ENCODE measurements at places on chromosomes 7 and 10. TPM values are rescaled to one million over a fixed set of nuclear protein-coding genes. Genes with fewer than 3 reads are reported as not detected.

GRCh38 chr7:11171569-11172192 lies 198.0 kb downstream of the PHF14 start:
- DNase-seq = no peak

DNA sequence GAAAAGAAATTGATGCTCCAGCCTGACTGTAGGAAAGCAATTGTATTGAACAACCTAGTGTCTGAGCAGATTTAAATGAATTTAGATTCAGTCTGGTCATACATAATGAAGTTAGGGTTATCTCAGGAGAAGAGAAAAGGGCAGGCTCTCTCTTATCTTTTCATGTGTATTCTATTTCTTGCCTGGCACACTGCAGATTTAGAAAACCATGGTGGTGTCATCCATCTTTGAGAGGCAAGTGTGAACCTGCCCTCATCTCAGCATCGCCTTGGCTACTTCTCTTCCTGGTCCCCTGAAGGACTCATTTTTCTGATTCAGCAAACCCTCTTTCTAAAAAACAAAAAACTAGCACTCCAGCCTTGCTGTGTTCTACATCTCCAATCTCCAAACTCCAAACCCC lies 137.7 kb downstream of the LRRC4 start:
- DNase-seq = no peak

The SPDYE1 gene
- total RNA-seq = not detected

The CTBP2 gene
- 57.7 TPM for total RNA-seq

The ACADSB gene
- 1.8 TPM for total RNA-seq

DNA sequence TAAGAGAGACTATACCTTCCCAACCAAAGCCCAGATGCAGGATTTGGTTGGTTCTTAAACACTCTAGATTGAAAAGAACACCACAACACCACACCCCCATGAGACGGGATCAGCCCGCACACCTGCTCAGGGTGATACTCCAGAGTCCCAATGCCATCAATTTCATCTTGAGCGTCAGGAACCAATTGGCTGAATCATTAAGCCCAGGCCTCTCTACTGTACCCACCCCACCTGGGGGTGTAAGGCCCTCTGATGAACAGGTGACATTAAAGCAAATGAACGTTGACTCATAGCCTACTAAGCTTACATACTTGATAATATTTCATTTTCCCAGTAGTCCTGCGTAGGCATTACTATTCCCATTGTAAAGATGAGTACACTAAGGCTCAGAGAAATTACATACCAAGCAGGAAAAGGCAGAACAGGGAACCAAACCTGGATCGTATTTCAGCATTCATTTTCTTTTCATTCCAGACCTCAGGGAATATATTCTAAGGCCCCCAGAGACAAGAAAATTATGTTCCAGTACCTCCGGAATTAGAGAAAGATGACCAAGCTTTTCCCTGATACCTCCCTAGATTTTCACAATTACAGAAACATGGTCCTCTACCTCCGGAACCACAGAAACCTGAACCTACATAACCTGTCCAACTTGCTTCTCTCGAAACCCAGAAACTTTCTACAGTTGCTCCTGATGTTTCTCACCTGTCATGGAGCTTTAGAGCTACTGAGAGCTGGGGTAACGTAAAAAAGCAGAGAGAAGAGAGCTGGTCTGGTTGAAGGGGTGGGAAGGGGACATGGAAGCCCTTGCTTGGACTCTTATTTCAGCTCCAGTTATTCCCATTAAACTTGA lies 43.1 kb upstream of the KDM7A start:
- no peak for DNase-seq

GRCh38 chr10:102211615-102212299 lies 14.3 kb upstream of the ELOVL3 start:
- DNase-seq = no peak

DNA sequence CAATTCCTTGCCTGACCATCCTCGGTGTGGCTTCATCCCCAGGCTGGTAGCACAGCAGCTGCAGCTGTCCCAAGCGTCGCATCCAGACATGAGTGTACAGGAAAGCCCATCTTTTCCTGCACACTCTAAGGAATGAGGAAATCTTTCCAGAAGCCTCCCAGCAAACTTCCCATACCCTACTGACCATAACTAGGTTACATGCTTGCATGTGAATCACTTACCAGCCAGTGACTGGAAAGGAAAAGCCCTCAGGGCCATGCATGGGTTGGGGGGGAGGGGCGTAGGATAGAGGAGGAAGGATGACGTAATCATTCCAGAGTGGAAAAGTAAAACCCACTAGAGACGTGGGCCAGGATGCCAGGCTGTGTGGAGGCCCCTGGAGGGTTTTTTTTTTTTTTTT lies 18.9 kb upstream of the ZNF212 start:
- DNase-seq = no peak

GRCh38 chr10:2262333-2262732 lies 525.0 kb upstream of the ADARB2 start:
- no peak for DNase-seq

DNA sequence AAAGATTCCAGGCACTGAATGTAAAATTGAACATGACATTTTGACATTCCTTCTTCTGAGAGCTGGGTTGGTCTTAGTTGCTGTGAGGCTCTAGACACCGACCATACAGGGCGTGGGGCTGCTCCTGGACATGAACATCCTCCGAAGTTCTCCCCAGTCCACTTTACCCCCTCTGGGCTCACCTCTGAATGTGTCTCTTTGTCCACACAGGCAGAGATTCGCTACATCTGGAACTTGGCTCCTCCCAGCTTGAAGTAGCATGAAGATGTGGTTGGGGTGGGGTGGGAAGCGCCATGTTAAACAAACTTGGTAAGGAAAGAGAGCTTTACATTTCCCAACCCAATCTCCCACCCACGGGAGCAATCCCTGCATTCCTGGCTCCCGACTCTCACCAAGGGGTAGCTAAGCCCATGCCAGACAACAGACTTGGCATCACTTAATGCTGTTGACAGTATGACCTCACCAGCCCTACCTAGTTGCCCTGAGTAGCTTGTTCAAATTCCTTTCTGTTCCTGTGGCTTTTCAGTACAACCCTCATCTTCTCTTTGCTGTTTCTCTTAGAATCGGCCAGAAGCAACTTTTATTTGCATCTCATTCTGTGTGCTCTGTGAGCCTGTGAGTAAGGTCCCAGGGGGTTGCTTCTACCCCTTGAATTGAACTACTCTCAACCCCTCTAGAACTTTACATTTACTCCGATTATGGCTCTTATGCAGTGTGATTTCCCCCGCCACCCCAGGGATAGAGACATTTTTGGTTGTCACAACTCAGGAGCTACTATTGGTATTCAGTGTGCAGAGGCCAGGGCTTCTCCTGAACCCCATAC lies 211.4 kb downstream of the SEC23IP start:
- DNase-seq = no peak

DNA sequence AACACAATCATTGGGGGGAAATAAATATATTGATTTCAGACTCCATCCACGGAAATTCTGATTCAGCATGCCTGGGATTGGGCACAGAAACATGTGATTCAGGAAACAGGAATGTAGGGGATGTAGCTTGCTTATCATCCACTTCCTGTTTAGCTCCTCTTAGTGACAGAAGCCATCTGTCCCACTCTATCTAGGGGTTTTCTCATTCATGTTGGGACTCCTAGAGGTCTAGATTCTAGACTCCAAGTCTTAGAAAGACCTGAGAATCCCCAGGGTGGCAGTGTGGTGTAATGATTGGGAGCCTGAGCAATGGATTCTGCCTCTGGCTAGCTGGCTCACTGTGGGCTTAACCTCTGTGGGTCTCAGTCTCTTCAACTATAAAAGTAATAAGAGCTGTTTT lies 67.9 kb downstream of the CDK1 start:
- no peak for DNase-seq

DNA sequence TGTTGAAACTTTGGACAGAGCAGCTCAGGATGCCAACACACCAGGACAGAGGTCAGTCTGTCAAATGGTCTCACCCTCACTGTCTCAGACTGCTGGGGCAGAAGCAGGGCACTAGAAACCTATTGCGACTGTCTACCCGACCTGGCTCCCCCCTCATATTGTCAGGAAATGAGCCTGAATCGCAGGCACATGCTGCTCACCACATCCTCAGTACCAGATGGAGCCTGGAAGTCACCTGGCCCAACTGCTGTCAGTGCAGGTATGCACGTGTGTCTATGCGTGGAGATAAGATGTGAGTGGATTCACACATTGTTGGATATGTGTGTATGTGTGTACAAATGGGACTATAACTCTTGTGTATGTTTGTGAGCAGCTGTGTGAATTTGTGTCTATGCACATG lies 3.2 kb upstream of the CDHR1 start:
- DNase-seq = no peak

GRCh38 chr10:17655567-17656146 lies 11.7 kb downstream of the STAM start:
- DNase-seq = no peak

The PLAC9 gene
- 221 TPM for total RNA-seq

DNA sequence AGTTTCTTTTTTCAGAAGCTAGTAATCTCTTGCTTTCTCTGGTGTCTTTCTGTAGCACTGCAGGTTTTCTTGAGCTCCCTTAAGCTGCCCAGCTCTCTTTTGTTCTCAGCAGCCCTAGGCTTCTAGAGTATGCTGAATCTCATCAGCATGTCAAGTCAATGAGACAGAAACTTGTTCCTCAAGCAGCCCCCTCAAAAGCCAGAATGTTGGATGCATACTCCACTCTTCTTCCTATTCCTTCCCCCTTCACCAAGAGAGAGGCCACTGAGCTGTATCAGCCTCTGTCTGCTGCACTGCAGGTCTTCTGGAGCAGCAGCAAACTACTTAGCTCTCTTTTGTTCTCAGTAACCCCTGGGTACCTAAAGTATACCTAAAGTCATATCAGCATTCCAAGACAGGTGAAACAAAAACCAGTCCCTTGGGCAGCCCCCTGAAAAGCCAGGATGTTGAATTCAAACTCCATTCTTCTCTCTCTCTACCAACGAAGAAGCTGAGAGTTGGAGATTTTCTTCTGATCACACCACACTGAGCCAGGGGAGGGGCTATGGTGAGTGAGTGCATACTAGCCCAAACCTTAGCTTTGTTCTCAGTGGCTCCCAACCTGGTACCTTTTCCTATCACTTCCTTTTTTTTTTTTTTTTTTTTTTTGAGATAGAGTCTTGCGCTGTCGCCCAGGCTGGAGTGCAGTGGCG lies 73.3 kb upstream of the WAC start:
- no peak for DNase-seq

DNA sequence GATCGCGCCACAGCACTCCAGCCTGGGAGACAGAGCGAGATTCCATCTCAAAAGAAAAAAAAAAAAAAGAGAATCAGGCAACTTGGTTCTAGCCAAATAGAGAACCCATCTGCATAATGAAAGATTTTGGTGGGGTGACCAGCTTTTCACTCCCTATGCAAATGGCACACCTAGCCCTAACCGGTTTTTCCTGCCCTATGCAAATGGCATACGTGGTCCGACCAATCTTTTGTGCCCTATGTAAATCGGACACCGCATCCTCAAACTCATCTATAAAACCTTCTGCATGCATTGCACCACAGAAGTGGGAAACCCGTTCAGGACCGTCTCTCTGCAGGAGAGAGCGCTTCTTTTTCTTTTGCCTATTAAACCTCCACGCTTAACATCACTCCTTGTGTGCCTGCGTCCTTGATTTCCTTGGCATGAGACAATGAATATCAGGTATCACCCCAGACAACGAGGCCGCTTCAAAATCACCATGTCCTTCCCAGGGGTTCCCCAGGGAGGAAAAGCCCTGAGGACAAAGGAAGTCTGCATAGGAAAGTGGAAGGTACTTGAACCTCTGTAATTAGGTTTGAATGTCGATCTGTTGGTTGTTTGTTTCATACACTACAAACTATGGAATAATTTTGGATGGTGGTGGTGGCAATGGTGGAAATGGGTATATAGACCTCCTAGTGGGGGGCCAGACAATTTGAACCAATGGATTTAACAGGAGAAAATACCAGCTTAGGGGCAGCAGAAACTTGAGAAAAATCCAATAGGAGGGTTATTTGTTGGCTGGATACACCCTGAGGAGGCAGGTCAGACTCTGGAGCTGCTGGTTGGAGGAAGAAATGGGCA lies 396.2 kb downstream of the TYW1 start:
- no peak for DNase-seq

The TSPAN12 gene
- total RNA-seq = 28.9 TPM

GRCh38 chr10:103685880-103686669 lies 169.3 kb downstream of the SH3PXD2A start:
- no peak for DNase-seq

DNA sequence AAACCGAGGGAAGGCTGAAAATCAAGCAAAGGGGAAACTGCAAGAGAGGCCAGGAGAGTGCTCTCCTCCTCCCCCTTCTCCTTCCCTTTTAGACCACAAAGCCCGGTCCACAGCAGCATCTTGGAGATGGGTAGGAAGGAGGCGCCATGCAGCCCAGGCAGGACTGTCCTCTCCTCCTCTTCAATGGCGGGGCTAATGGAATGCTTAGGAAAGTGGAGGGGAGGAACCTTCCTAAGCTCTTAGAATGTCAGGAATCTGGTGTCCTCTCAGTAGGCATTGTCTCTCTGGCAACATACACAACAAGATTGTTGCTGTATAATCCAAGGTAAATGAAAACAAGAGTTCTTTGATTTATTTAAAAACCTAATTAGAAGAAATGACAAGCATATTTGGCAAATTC lies 185.1 kb downstream of the DGKI start:
- DNase-seq = no peak

GRCh38 chr10:12198156-12198555 lies 2.2 kb downstream of the CDC123 start:
- DNase-seq = no peak

DNA sequence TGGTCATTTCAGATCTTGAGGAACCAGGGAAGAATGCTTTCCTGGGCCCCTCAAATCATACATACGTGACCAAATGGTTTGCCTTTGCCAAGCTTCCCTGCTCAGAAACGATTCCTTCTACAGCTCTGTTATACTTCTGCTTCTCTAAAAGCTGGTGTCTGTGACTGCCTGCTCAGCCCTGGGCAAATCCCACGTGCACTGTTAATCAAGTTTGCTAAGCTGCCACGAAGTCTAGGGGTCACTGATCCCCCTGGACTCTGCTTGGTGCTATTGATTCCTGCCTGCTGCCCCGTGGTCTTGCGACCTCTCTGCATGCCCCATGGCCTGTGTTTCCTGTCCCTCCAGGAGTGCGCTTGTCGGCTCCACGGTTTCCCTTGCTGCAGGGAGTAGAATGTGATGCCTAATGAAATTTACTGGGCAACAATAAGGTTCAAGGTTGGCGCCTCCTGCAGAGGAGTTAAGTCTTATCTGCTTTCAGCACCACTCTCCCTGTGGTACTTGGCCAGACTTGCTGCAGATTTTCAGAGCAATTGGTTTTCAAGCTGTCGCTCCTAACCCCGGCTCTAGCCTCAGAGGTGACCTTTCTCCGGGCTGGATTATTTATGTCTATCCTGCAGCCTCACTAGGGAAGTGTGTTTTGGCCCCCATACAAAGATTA lies 201.6 kb upstream of the FZD8 start:
- DNase-seq = no peak

DNA sequence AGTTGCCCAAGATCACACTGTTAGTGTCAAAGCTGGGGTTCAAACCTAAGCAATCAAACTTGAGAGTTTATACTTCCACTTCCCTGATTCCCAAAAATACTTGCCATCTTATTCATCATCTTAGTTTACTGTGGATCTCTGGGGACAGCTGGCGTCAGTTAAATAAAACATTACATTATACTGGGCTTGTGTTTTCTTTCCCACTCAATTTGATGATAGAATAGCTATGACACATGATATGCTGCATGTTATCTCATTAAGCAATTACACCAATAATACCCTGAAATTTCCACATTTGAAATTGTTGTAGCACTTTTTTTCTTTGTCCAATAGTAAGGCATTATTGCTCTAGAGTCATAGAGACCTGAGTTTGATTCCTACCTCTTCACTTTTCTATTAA lies 62.9 kb upstream of the MXI1 start:
- DNase-seq = no peak

The PKD2L1 gene
- total RNA-seq = not detected

GRCh38 chr7:150311711-150312110 lies 11.4 kb upstream of the LRRC61 start:
- DNase-seq = no peak

The PPP1R3A gene
- not detected for total RNA-seq

All from ascending aorta (tissue), 2 donors.